Pulmonary artery endothelial cell (primary cell): ENCODE measurements at places on chromosomes 1 and 21.

GRCh38 chr21:41610042-41610839, 102.3 kb upstream of the TMPRSS2 start:
- peak; percentile 13 for DNase-seq

- DNase-seq, result no peak
Measured at GRCh38 chr1:177223359-177223758, 52.6 kb downstream of the BRINP2 start.

DNA sequence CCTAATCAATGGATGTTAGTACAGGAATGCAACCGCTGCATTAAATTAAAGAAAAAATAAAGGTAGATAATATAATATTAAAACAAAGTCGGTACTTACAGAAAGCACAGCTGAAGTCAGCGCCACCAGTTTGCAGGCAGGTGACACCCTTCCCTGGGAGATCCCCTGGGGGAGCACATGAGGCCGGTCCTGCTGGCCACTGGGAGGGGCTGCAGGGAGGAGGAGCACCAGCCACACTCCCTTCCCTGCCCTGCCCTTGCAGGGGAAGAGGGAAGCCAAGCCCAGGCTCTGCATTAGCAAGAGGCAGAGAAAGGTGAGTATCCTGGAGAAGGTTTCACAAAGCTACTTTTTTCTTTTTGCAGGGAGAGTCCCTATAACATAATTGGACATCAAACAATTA, 507.0 kb downstream of the AJAP1 start:
- DNase-seq, result no peak

DNA sequence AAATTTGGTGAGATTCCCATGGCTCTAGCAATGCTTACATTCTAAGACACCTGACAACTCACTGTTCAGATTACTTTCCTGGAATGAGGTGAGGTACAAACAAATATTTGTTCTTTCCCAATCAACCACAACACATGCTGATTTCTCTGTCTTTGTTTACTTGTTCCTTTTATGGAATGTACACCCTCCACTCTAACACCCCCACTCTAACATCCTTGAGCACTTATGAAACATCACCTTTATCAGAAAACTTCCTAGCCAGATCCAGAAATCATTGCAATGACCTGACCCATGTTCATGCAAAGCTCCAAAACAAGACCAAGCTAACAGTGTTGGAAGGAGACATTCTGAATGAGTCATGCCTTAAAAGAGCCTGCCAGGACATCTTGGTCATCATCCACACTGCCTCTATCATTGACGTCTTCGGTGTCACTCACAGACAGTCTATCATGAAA, 35.5 kb downstream of the HSD3B1 start:
- DNase-seq, result no peak

DNA sequence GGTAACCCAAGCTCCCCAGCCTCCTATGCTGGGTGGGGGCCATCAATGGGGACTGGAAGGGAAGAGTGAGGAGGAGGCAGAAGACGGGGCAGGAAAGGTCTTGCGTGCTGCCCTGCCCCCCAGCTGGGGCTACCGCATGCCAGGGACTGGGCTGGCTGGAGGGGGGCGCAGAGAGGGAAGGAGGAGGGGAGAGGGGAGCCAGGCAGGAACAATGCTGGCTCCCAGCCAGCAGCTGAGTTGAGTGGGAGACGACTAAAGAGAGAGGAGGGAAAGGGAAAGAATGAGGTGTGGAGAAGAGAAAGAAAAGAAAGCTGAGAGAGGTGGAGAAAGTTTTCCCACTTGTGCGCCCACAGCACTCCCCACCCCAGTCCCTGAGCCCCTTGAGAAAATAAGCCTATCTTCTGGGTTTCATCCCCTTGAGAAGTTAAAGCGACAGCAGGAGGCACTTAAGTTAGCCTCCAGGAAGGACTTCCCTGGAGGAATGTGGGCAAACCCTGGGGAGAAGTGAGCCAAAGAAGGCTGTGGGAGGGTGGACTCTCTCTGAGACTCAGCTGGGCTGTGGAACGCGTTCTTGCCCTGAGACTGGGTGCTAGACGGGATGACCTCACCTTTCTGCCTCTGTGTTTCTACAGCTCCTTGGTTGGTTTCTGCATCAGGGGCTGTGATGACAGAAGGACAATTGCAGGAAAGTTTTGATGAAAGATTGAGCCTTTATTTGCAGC, 12.9 kb upstream of the NES start:
- DNase-seq, result no peak

GRCh38 chr1:154902938-154903566, 33.0 kb upstream of the KCNN3 start:
- no peak for DNase-seq

GRCh38 chr21:35984654-35985361, 75.5 kb downstream of the SETD4 start:
- no peak for DNase-seq

- DNase-seq, result no peak
Measured at GRCh38 chr1:234781241-234782065, 171.5 kb upstream of the IRF2BP2 start.

DNA sequence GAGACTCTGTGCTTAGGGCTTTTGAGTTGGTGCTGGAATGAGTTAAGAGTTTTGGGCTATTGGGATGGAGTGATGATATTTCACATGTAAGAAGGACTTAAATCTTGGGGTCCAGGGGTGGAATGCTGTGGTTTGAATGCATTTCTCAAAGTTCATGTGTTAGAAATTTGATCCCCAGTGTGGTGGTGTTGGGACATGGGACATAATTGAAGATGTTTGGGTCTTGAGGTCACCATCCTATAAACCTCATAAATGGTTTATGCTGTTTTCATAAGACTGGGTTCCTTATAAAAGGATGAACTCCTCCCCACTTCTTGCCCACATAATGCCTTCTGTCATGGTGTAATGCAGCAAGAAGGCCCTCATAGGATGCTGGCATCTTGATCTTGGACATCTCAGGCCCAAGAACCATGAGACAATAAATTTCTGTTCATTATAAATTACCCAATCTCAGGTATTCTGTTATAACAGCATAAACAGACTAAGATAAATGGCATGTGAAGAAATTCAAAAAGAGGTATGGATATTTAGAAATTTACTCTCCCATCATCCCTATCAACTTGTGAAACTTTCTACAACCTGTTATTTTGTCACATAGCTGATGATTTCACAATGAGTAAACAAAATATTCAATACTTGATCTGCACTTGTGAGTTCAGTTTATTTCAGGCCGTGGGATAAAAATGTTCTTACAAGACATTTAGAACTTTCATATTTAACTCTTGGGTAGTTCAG, 48.0 kb upstream of the NEK7 start:
- DNase-seq, result no peak

GRCh38 chr1:216387782-216388181, 35.5 kb downstream of the USH2A start:
- no peak for DNase-seq

- no peak for DNase-seq
Measured at GRCh38 chr1:178121883-178122282, 28.0 kb downstream of the RASAL2 start.

DNA sequence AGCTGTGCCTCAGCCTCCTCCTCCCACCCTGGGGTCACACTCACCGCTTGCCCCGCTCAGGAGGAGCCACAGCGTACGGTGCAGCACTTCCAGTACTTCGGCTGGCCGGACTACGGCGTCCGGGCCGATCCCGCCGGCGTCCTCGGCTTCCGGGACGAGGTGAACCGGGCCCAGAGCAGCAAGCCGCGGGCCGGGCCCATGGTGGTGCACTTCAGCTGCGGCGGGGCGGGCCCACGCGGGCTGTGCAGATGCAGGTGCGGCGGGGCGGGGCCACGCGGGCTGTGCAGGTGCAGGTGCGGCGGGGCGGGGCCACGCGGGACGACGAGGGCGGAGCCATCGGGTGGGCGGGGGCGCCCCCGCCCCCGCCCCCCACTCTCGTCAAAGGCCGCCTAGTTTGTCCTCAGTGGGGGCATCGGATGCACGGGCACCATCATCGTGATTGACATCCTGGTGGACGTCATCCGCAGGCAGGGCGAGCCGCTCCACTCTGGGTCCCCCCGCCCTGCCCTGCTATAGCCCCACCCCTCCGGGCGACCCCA, 5.5 kb downstream of the RNF223 start:
- no peak for DNase-seq

- no peak for DNase-seq
Measured at GRCh38 chr1:42380586-42381279, at the start of gene RIMKLA. RIMKLA (plus strand) TSS chr1:42380792; CDS start chr1:42380935, 143 bp downstream.
